Thoracic aorta (tissue), 2 donors: ENCODE measurements at places on chromosomes 7 and 10.

GRCh38 chr10:2882628-2883027 lies 184.7 kb upstream of the PFKP start:
- DNase-seq = no peak

- no peak for DNase-seq
These were observed 15.5 kb upstream of the GTPBP4 start for GRCh38 chr10:972763-973162.

GRCh38 chr7:44636926-44637325 lies 30.5 kb downstream of the OGDH start:
- DNase-seq = no peak

- no peak for DNase-seq
These were observed 102.0 kb downstream of the NRF1 start for GRCh38 chr7:129713544-129713943.

DNA sequence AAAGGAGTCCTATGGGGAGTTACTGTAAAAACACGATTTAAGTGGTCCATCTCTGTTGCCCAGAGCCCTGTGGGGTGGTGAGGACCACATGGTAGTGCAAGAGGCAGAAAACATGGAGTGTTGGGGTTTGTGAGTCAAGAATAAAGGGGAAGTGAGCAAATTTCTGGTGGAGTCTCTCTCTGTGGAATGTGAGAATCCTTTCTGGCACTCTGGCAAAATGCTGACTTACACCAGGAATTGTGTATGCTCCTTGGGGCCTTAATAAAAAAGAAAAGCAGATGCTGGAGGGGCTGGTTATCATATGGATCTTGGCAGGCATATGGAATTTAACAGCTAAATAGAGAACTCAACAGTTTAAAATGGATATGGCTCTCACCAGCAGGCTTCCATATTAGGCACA lies 486.0 kb downstream of the TNS3 start:
- no peak for DNase-seq

GRCh38 chr7:140773104-140773503 lies 76.6 kb downstream of the NDUFB2 start:
- DNase-seq = no peak

DNA sequence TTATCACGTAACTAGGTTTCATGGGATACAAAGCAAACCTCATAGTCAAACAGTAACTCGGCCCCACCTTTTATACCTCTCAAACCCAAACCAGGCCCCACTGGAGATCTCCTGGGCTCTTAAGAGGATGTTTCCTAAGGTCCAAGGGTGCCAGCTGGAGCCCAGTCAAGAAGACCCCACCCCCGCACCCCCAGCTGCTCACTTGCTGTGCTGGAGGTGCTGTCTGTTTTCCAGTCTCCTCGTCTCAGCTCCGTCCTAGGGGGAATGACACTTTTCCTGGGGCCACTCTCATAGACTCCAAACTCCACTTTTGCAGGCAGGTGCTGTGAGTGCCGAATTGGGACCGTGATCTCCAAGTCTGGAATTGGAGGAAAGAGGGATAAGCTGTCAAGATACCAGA lies 22.7 kb upstream of the TM9SF3 start:
- no peak for DNase-seq

GRCh38 chr10:4807761-4808507 lies 18.1 kb upstream of the AKR1E2 start:
- DNase-seq = no peak

DNA sequence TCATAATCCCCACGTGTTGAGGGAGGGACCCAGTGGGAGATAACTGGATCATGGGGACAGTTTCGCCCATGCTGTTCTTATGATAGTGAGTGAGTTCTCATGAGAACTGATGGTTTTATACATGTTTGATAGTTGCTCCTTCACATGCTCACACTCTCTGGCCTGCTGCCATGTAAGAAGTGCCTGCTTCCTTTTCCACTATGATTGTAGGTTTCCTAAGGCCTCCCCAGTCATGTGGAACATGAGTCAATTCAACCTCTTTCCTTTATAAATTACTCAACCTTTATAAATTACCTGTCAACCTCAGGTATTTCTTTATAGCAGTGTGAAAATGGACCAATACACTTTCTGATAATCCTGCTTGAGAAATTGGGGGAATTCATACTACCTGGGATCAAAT lies 80.2 kb downstream of the ZNF37A start:
- no peak for DNase-seq
